Astrocyte (in vitro differentiated cells and primary cell): ENCODE measurements at places on chromosomes 1 and 21.

- no peak for DNase-seq
Observed at GRCh38 chr1:96525657-96526557, 195.7 kb upstream of the PTBP2 start.

DNA sequence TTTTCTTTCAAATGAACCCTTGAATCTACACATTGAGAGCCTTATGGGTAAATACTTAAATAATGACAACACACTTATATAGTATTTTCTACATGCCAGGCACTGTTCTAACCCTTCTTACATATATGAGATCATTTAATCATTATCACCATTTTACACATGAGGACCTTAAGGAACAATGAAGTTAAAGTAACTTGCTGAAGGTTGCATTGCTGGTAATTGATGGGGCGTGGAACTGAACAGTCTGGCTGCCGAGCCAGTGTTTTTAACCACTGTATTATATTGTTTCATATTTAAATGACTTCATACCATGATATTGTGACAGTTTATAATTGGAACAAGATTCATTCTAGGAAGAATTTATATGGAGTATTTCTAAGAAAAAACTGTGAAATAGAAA lies 111.9 kb upstream of the TENT5C start:
- no peak for DNase-seq

- no peak for DNase-seq
Observed at GRCh38 chr1:8643542-8644536, 173.6 kb downstream of the RERE start.

DNA sequence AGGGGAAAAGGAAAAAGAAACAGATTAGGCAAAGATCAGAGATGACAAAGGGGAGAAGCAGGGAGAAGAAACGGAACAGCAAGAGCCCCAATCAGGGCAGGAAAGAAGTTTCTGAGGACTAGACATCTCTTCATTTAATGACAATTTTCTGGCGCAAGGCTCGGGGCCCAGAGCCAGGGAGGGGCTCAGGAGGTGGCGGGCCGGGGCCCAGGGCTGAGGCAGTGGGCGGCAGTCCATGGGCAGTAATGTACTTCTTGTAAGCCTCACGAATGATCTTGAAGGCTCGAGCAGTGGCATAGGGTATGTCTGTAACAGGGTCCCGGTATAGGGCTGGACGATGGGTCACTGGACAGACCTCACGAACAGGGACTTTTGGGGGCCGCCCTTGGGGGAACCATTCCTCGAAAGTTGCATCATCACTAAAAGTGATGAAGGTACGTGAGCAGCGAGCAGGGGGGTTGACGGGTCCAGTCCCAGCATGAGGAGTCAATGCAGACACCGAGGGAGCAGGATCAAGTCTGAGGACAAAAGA lies 799 bp upstream of the TMOD4 start:
- no peak for DNase-seq

DNA sequence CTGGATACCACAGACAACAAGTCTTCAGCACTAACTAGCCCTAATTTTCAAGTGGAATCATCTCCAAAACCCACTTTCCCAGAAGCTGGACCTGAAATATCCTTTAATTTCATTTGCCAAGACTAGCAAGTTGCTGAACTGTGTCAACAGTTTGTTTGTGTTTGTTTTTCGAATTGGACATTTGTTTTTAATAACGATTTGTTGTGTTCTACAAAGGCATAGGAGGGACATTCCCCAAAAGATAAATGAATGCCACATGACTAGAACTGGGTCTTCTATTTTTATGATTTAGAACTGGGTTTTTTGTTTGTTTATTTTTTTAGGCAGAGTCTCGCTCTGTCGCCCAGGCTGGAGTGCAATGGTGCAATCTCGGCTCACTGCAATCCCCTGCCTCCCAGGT lies 17.9 kb downstream of the LUZP1 start:
- DNase-seq, result no peak

DNA sequence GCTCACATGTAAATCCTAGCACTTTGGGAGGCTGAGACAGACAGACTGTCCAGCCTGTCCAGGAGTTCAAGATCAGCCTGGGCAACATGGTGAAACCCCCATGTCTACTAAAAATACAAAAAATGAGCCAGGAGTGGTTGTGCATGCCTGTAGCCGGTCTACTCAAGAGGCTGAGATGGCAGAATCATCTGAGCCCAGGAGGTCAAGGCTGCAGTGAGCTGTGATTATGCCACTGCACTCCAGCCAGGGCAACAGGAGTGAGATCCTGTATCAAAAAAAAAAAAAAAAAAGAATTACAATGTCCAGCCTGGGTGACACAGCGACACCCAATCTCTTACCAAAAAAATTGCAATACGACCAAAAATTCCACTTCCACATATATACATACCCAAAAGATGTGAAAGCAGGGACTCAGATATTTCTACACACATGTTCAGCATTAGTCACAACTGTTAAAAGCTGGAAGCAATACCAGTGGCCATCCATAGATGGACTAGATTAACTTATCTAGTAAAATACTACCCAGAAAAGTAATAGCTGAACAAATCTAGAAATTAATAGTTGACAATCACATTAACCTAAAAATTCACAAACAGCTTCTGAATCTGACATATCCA lies 49.2 kb downstream of the ASH1L start:
- DNase-seq, result peak; percentile 41

GRCh38 chr1:70537788-70538187 lies 126.7 kb downstream of the CTH start:
- no peak for DNase-seq

DNA sequence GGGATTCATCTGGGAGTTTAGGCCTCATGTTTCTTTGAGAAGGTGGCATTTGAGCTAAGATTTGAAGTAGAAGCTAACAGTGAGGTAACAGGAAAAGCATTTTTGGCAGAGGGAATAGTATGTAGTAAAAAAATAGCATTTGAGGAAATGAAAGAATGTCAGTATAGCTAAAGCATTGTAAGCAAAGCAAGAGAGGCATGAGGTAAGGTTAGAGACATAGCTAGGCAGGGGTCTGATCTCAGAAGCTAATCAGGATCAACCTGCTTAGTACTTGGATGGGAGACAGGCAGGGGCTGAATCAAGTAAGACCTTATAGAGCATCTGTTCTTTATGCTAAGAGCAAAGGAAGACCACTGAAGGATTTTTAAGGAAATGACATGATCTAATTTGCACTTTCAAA lies 4.0 kb downstream of the POLR3C start:
- DNase-seq, result no peak

GRCh38 chr1:10457875-10458274 lies 8.0 kb downstream of the CORT start:
- DNase-seq, result no peak

GRCh38 chr1:202249846-202250245 lies 56.2 kb downstream of the LGR6 start:
- peak; percentile 73 for DNase-seq

DNA sequence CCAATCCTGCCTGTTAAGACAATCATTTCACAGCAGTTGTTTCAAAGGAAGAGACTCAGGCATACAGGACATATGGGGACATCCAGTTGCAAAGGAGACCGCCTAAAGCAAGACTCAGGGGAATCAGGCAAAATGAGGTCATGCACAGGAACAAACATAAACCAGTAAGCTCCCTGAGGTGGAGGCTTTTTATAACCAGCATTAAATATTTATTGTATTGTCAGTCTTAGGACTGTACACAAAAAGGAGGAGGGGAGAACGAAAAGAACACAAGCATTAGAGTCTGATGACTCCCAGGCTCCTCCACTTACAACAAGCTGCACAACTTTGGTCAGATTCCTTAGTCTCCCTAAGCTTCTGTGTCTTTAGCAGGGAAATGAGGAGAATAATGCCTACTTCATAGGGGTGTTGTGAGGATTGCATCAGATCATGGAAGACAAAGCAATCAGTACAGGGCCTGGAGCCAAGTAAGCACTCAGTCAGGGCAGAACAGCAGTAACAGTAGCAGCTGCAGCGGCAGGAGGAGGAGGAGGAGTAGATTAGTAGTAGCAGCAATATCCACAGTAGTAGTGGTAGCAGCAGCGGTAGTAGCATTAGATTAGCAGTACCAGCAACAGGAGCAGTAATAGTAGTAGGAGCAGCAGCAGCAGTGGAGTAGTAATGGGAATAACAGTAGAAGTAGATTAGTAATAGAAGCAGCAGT lies 54.2 kb upstream of the SPATA6 start:
- no peak for DNase-seq

GRCh38 chr1:182917378-182917777 lies 35.6 kb downstream of the SHCBP1L start:
- peak; percentile 15 for DNase-seq

- DNase-seq, result no peak
Observed at GRCh38 chr1:214028095-214028494, 40.3 kb downstream of the PROX1 start.

DNA sequence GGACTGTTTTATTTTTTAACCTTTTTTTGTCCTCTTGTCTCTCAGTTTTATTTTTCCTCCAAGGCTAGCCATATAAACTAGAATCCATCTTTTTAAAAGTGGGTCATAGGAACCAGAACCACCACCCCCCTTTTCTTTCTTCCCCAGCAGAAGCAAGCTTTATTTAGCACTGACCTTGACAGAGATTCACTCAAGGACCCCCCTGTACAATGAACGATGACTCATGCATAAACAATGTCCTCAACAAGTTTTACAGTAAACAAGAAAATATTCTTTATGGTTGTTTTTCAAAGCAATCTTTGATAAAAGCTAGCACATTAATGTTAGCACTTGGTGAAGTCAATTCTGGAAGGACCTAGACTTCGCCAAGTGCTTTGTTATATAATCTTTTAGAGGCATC lies 14.1 kb downstream of the PKN2 start:
- no peak for DNase-seq

DNA sequence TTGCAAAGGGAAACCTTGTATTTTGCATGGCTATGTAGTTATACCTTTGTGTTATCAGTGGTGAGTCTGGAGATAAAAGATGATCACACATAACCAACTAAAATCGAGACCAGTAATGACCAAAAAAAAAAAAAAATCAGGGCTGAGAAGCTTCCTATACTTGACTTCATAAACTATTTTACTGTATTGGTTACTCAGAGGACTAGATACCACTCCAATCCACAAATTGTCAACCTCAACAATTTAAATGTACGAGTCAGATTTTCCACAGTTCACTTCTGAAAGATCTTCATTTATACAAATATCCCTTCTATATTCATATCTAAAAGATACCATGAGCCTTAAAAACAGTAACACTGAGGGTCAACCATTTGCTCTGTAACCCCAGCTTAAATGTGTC lies 71.7 kb downstream of the NRIP1 start:
- DNase-seq, result no peak

- no peak for DNase-seq
Observed at GRCh38 chr1:214414691-214415090, 133.7 kb downstream of the SMYD2 start.

- DNase-seq, result peak; percentile 91
Observed at GRCh38 chr1:178344513-178345091, 152.2 kb downstream of the CLEC20A start.

- DNase-seq, result no peak
Observed at GRCh38 chr21:15052459-15052763, 12.4 kb downstream of the NRIP1 start.

DNA sequence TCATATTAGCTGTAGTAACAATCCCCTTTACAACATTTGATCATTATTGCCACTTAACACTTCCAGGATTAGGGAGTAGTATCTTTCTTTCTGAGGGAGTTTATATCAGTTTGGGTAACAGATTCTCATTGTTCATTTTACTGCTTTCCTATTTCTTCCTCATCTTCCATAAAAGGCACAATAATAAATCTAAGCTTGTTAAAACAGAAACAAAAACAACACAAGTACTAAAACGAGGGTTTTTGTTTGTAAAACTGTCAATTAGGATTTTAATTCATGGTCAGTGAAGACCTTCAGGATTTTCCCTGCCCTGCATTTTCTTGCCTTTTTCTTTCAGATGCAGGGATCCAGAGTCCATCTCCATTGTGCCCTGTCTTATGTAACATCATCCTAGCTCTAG lies 29.5 kb downstream of the TMED5 start:
- DNase-seq, result no peak
